ENCODE measurements at places on chromosomes 3 and 15. TPM values are rescaled to one million over a fixed set of nuclear protein-coding genes. Genes with fewer than 3 reads are reported as not detected.

DNA sequence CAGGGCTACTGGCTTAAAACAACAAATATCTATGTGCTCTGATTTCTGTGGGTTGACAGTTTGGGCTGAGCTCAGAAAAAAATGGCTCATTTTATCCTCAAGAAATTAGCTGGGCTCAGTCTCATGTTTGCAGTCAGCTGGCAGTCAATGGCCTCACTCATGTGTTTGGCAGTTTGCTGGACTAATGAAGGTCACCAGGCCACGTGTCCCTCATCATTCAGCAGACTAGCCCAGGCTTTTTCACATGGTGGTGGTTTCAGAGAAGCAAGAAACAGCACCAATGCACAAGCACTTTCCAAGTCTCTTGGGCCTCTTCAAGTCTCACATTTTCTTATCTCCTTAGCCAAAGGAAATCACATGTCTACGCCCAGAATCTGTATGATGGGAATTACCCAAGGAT, 478.3 kb upstream of the PPP2R3A start:
- no peak for DNase-seq

DNA sequence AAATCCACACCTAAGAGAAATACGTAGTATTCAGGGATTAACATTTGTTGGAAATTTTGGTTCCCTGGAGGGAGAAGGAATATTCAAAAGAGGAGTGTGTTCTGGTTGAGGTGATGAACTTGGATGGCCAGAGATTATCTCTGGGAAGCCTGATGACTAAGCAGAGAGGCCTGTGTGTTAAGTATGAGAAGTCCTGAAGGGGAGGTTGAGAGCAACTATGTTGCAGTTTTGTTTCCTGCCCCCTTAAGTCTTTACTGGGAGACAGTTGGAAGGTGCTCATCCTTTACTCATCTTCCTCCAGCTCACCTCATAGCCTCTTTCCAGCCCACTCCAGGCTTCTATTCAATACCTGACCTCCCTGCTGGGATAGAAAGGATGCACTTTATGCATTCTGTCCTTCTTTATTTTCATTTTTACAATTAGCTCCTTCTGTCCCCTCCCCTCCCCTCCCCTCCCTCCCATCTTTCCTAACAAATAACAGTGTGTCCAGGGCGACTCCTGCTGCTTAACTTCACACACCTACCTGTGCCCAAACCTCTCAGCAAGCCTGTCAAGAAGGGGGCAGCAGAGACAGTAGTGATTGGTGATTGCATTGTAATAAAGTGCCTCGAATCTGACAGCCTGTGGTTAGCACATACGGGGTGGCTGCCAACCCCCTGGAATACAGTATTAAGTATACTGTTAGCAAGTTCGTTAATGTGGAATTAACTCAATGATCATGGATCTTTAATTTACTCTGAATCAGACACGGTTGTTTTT, 11.9 kb downstream of the RAP2B start:
- no peak for DNase-seq

DNA sequence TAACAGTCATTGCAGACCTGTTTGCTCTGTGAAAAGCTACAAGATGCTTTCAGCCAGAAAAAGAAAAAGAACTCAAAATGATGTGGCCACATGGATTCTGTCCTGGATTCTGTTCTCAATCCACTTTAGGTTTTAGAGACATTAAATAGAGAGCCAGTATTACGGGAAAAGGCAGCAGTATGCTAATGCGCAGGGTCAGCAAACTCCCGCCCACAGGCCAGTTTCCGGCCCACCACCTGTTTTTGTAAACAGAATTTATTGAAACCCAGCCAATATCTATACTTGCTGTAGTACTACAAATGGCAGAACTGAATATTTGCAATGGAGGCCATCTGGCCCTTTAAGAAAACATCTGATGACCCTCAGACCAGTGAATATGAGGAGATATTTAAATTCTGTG, 416.1 kb downstream of the ERC2 start:
- DNase-seq = no peak

The POC1A gene
- 6.4 TPM for total RNA-seq

The SPESP1 gene
- 1.9 TPM for total RNA-seq

The ACKR2 gene
- 3.5 TPM for total RNA-seq

Measured in dermis microvascular lymphatic vessel endothelial cell (primary cell).